ENCODE measurements at places on chromosomes 3 and 15.
A peak's percentile ranks its signal among the peaks of the same experiment; 100 is the strongest.

- no peak for DNase-seq
Observed at GRCh38 chr3:54353946-54354345, 231.6 kb downstream of the CACNA2D3 start.

DNA sequence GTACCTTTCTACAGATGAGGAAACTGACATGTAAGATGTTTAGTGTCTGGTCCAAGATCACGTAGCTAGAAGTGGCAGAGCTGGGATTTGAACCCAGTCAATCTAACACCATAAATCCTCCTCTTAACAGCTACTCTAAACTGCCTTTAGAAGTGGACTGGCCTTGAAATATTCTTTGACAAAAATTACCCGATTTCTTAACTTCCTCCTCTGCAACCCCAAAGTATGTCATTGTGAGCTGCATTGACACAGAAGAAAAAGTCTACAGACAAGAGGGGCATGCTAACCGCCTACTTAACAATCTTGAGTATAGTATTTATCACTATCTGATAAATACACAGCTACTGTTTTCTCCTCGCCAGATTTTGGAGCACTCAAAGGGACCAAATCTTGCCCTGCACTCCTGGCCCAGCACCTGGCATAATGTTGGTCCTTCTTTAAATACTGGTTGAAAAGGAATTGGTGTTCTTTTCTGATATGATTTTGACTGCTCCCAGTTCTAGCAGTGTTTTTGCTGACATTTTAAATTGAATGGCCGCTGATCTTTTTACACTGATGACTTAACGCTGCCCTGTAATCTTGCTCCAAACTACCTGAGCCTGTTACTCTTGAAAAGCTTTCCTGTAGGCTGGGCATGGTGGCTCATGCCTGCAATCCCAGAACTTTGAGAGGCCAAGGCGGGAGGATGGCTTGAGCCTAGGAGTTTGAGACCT, 36.9 kb downstream of the ITPR1 start:
- DNase-seq: peak; percentile 72

DNA sequence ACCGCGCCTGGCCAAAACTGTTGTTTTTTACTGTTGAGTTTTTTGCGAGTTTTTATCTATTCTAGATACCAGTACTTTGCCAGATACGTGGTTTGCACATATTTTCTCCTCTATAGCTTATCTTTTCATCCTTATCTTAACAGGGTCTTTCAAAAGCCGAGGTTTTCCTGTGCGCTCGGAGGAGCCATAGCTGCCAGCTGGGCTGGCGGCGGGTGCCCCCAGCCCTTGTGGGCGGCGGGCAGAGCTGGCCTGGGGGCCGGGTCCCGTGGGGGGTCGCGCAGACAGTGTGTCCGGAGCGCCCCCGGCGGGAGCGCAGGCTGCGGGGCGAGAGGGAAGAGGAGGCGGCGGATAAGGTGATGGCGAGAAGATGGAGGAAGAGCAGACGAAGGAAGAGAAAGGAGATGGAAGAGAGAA, 11.1 kb upstream of the EIF4A2 start:
- no peak for DNase-seq

DNA sequence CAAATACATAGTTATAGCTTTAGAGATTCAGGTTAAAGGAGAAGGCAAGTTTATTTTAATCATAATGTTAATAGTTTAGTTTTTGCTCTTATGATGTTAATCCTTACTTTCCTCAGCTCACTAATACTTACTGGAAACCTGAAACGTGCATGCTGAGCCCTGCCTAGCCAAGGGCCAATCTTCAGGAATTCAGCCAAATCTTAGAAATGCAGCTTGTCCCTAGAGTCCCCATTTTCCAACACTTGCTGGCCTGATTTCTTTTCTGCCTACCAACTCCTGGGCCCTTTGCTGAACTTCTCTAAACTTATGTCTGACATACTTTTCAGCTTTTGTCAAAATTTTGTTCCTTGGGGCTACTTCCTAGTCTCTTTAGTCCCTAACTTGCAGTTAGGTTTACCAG, 22.8 kb downstream of the BCHE start:
- no peak for DNase-seq

DNA sequence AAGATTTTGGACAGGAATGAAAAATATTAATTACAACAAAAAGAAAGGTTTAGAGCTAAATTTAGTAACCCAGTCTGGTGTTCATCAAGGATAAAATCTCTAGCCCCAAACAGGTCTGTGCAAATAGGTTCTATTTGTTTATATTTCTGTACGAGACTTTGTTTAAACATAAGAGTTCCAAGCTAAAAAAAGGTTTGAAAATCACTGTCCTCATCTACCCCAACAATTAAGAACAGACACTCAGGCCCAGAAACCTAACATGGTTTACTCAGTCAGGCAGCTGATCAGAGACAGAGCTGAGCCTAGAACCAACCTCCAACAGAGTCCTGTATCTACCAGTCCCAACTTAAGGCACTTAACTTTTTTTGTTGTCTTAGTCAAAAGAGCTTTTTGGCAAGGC, 49.3 kb downstream of the SNX4 start:
- DNase-seq: no peak

GRCh38 chr3:11523572-11524101, 120.1 kb downstream of the VGLL4 start:
- no peak for DNase-seq

- peak; percentile 12 for DNase-seq
Observed at GRCh38 chr3:154188846-154189245, 67.7 kb downstream of the ARHGEF26 start.

GRCh38 chr15:101255051-101255395, 3.2 kb upstream of the CHSY1 start:
- DNase-seq: peak; percentile 25

Measured in suppressor macrophage treated with lipopolysaccharide for 1 hour (primary cell).